Naive B cell (primary cell): ENCODE measurements at places on chromosomes 13 and 19. TPM values are rescaled to one million over a fixed set of nuclear protein-coding genes. Genes with fewer than 3 reads are reported as not detected.

- no peak for DNase-seq
Observed at GRCh38 chr13:101140087-101140770, 276.1 kb downstream of the NALCN start.

- DNase-seq, result peak; percentile 40
Observed at GRCh38 chr13:39616087-39616694, 13.2 kb upstream of the LHFPL6 start.

GRCh38 chr19:14097532-14098151, 7.1 kb upstream of the SAMD1 start:
- no peak for DNase-seq

- DNase-seq, result no peak
Observed at GRCh38 chr13:30124131-30124768, 183.1 kb downstream of the KATNAL1 start.

DNA sequence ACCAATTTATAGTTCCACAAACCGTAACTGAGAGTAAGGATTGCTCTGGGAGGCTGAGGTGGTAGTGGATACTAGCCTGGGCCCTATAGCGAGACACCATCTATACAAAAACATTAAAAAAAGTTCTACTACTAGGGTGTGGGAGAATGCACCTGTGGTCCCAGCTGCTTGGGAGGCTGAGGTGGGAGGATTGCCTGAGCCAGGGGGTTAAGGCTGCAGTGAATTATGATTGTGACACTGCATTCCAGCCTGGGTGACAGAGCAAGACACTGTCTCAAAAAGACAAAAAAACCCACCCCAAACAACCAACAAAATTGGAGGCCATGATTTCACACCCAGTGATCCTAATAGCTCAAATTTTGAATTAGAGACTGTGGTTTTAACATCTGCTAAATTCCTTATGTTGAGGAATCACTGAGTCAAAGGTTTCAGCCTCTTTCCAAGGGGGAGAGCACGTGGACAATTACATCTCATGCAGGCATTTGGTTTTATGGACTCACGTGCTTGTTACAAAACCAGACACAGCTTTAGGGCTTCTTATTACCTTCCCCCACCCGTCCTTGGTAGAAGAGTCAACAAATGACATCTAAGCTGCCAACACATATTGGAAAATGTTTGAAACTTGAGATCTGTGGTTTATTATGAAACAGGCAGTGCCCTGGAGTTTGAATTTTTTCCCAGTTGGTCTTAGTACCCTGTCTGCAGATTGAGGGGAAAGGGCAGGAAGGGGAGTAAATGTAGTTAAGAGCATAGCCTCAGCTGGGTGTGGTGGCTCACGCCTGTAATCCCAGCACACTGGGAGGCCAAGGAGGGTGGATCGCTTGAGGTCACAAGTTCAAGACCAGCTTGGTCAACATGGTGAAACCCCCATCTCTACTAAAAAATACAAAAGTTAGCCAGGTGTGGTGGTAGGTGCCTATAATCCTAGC, 18.5 kb downstream of the CYP2A6 start:
- no peak for DNase-seq

Gene MAB21L1
- not detected for polyA plus RNA-seq
